GM12878 (cell line): ENCODE measurements at places on chromosomes 16 and 17.

DNA sequence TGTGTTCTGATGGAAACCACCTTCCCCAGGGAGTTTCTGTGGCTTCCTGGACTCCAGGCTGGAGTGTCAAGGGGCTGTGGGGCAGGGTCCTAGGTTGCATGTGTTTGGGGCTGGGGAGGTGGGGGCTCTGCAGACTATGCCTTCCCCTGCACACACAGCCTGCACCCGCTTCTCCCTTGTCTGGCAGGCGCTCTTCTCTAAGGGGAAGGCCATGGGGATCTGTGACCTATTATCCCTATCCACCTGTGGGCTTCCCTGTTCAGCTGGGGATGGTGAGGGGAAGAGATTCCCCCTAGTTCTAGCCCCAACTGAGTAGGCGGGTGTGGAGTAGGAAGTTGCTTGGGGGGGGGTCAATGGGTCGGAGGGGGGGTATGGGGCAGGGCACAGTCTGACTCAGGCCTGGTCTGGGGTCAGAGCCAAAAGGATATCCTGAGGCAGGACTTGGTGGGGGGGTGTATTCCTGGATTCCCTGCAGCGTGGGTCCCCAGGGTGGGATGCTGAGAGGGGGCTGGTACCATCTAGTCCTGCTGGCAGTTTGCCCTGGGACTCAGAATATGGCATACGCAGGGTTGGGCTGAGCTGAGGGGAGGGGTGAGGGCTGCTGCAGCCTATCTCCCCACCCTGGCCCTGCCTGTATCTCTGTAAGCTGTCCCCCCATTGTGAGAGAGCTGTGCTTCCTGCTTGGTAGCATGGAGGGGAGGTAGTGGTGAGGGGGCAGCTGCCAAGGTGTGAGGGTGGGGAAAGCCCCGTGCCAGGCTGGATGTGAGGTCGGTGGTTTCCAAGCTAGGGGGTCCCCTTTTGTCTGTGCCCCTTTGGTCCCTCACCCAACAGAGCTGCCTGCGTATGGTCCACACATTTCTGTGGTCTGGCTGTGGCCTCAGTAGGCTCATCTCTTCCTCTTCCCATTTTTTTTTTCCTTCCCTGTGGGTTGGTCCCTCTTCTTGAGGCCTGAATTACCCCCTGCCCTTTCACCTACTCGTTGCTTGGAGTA lies 14.7 kb downstream of the RARA start:
- DNase-seq: no peak

DNA sequence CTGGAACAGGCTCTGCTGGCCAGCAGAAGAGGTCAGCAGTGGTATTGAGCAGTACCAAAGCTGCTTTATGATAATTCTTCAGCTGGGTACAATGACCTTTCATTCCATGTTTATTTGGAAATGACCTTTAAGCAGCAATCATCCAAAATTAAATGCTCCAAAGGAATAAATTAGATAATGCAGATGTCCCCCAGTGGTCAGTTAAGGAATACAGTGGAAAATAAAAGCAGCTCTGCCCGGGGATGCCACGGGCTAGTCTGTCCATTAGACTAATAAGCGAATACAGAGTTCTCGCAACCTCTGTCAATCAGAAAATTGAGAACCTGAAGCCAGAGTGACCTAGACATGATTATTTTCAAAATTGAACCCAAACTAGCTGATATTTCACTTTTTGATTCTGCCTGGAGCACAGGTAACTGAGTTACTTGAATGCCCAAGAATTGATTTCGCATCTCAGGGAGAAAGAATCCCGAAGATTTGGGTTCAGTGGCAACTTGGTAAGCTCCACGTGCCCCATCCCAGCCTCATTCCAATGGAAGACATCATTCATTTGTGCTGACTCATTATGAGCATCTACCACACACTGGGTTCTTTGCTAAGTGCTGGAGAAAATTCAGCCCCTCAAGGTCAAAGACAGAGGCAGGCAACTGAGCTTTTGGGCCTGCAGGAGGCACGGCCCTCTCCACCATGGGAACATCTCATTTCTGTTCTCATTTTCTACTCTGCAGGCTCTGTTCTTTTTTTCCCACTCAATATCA lies 34.4 kb upstream of the SLC39A11 start:
- no peak for DNase-seq

DNA sequence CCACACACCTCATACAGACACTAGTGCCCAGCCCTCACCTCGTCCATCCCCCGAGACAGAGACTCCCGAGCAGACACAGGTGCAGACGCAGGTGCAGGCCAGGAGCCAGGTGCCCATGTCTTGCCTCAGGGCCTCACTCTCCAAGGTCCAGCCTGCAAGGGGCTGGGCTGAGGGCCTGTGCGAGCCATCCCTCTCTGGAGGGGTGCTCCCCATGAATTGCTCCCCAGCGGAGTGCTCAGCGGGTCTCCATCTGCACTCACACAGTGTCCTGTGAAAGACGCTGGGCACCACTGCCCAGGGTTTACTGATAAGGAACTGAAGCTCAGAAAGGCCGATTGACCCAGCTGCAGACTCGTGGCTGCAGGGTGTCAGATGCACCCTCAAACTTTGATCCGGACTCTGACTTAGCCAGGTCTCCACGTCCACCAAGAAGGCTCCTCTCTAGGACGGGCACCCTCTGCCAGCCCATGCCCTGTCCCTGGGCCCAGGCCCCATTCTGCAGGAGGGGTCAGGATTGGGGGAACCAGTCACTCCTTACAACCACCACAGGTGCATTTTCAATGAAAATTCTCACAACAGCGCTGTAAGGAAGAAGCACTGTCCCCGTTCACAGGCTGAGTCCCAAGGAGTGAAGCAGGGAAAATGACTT lies 16.9 kb downstream of the POLR3K start:
- no peak for DNase-seq

DNA sequence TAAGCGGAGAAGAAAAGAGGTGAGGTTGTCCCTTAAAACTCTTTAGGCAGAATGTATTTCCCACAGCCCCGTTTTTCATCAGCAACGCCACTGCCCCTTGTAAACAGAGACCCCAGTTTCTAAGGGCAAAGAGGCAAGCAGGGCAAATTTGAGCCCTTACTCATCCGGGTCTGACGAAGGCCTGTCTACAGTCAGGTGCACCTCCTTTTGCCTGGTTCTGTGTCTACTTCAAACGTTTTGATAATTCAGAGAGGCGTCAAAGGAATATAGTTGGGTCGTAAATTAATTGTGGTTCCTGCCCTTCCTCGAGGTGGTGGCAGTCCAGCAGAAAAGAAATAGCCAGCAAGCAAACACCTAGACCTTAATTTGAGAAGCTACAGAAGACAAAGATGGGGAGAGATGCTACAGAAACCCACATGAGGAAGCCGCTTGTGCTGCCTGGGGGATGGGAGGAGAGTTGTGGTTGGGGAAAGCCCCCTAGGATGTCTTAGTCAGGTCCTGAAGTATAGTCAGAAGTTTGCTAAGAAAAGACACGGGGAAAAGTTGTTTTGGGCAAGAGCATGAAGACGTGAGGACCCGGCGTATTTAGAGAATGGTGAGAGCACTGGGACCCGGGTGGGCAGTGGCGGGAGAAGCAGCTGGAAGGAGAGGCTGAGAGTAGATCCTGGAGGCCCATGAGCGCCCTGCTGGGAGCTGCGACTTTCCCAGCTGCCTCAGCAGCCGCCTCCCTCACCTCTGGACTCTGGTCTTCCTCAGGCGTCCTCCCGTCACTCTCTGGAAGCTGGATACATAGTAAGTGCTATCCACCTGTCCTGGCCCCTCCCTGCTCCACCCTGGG lies 2.4 kb downstream of the FBRS start:
- DNase-seq: no peak

DNA sequence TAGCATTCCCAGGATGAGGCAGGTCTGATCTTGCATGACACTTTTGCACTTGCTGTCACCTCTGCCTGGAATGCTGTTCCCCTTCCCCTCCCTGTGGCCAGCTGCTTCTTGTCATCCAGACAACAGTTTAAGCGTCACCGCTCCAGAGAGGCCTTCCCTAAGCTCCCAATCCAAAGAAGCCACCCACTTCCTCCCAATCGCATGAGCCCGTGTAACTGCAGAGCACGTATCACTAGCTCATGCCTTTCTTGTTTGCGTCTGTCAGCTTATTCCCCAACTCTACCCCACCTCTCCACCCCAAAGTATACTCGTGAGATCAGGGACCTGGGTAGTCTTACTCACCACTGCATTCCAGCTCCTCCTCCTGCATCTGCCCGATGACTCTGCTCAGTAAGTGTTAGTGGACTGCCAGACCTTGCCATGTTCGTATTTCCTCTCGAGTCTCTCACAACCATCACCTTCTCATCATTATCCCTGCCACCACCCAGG lies 92.8 kb downstream of the GAS7 start:
- DNase-seq: no peak

DNA sequence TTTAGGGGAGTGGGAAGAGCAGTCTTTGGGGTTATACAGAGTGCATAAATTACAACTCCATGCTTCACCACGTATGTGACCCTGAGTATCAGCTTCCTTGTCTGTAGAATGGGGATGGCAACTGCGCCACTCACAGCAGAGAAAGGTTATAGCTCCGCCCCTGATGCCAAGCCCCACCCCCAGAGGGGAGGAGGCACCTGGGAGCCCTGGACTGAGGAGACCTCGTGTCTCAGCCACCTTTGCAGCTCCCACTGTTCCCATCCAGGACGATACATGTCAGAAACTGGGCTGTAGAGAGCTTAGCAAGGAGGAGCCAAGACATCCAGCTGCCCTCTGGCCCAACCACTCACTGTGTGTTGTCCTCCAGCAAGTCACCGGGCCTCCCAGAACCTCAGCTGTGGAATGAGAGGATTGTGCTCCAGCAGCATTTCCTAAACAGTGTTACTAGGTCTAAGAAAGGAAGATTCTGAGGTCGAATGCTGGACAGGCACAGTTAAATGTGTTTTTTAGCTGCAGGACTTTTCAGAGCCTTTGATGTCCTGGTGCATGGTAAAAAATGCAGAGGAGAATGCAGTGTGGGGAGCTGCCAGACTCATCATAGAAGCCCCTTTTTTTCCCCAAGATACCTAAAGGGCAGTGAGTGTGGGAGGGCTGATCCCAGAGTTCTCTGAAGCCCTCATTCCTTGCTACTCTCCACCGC lies 49.4 kb downstream of the BEAN1 start:
- DNase-seq: no peak

DNA sequence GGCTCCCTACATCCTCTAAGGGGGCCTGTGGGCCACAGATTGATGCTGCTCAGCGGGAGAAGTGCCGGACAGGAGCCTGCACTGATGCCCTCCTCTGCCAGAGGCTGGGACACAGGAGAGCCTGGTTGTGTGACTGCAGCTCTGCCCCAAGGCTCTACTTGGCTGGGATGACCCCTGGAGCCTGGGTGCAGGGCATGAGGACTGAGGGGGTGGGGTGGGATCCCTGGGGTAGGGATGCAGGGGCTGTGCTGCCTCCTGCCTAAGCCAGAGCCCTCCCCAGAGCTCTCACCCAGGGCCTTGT lies 577 bp downstream of the EVPLL start:
- DNase-seq: no peak

DNA sequence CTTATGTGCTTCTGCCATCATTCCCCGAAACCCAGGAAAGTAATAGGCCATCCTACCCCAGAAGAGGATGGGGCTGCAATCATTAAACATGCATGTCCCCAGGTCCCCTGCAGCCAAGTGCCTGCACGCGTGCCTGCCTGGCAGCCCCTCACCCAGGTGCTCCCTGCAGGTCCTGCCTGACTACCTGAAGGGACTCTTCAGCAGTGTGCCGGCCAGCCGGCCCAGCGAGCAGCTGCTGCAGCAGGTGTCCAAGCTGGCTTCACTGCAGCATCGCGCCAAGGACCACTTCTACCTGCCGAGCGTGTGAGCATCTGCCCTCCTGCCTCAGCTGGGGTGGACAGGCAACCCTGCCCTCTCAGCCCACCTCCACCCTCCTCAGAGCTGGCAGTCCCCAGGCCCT lies 16.2 kb upstream of the ALKBH5 start:
- no peak for DNase-seq

DNA sequence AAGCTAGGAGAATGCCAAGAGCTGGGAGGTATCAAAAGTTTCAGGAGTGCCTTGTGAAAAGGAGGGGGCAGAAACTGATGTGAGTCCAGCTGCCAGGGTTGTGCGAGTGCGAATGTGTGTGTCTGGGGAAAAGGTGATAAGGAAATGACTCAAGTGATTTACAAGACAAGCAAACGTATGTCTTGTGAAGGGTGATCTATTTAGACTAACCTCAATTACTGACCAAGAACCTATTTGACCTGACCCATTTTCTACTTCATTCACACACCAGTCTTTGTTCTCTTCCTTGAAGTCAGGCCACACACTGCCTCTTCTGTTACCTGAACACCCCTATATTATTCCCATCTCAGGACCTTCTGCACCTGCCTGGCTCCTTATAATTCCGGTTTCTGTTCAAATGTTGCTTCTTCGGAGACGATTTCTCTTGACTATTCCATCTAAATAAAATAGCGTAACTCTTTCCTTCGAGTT lies 1.0 kb downstream of the GDE1 start:
- DNase-seq: peak; percentile 27

DNA sequence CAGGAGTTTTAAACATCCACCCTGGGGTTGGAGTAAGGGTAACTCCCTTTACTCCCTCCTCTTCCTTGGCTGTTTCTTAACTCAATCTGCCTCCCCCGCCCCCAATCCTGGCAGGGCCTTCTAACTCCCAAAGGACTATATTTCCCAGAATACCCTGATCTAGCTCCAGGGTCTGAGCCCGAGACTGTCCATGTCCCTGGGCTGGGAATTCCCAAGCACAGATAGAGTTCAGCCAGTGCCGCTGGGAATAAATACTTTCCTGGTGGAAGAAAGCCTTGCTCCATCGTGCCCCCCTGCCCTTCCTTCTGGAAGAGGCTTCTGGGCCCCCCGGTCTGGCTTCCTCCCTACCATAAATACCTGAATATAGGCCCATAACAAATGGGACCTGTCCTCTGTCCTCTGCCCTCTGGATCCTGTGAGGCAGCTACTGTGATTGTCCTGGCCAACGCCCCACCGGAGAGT lies 10.2 kb downstream of the BAHCC1 start:
- no peak for DNase-seq

DNA sequence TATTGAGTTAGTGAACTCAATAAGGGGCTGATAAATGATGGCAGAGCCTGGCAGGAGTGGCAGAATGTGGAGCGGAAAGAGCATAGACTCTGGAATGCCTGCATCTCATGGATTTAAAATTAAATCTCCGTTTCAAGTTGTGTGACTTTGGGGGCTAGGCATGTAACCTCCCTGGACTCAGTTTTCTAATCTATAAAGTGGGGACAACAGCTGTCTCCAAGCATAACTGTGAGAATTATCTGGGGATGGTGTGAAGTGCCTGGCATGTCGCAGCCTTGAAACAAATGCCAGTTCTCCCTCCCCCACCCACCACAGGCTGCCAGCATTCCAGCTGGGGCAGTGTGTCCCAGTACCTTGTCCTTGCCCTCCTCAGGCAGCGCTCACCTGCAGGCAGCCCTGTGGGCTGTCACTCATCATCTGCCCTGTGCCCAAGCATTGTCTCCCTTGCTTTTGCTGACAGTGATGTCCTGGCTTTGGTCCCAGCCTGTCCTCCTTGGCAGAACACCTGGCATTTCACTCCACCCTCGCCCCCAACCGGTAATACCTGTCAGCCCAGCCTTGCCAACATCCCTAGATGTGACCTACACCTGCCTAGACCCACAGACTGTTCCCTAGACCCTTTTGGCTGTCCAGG lies 129.6 kb downstream of the MRM1 start:
- no peak for DNase-seq

DNA sequence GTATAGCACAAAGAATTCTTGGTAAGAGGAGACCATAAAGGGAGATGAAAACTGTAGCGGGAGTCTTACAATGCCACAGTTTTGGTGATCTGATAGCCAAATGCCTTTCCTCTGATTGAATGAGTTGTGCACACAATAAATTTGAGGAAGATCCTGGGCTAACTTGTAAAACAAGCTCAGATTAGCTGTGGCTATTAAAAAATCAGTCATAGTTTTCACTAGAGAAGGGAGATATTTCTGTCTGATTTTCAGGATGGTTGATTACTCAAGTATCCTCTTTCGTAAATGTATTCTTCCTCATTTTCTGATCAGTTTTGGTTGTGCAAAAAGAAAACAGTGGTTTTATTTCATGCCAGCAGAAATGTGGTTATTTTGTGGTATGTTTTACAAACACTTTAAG lies 9.1 kb upstream of the METTL9 start:
- DNase-seq: no peak
